ENCODE measurements at places on chromosomes 2 and 18. TPM values are rescaled to one million over a fixed set of nuclear protein-coding genes. Genes with fewer than 3 reads are reported as not detected.

ATRAID gene
- 163 TPM for polyA plus RNA-seq

SERPINB10 gene
- polyA plus RNA-seq, result 12.4 TPM

DNA sequence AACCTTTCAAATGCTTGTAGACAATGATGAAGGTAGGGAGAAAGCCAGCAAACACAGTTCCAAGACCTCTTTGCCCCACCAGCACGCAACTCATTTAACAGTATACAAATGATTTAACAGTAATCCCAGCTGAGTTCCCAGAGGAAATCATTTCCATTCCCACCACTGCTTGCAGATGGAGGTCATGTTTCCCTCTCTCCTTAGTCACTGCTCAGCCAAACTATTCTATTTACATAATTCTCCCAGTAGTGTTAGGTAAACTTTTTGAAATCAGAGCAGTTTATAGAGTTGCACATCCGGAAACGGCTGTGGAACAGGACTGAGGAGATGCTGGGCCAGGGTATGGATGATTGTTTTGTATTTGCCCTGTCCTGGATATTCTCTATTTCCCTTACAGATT is 328.5 kb downstream of the FIGN start:
- H3K27me3 ChIP-seq, result no peaks in the 10 kb centered on the region
- DNase-seq, result no peak
- no peaks in the 10 kb centered on the region for H3K36me3 ChIP-seq
- no peak overlapping the region for H3K4me3 ChIP-seq
- no peaks in the 10 kb centered on the region for H3K4me1 ChIP-seq

DNA sequence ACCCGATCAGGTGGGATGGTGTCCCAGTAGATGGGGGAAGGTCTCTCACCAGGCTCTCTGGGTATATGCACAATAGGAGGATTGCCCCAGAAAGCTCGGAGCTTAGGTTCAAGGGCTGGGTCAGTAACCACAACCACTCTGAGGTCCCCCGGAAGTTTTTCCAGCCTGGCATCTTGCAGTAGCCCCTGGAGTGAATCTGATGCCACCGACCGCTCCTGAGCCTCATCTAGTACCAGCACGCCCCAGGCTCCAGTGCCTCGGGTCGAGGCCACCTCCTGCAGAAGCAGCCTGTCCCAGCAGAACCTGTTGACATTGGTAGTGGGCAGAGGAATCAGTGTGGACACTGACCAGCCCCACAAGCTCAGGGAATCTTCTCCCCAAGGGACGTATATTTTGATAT is 2.0 kb downstream of the DQX1 start:
- peaks cover 12% of the 10 kb centered on the region for H3K36me3 ChIP-seq
- peaks cover 21% of the 10 kb centered on the region for H3K4me1 ChIP-seq
- H3K27me3 ChIP-seq, result no peaks in the 10 kb centered on the region
- no peak for DNase-seq

DNA sequence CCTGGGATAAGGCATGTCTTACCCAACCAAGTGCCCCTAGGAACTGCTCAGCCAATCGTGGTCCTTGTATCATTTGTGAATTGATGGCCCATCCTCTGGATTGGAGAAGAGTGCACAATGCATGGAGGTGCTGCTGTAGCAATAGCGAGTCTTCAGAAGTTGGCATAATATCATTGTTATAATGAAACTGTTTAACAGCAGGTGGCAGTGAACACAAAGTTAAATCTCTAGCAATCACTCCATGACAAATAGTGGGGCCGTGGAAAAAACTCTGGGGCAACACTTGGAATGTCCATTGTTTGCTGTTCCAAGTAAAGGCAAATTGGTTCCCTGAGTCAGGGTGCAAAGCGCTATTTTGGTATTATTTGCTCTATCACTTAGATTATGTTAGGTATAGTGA is 11.4 kb downstream of the REG1A start:
- DNase-seq, result no peak
- H3K27ac ChIP-seq, result no peak overlapping the region
- H3K4me1 ChIP-seq, result no peaks in the 10 kb centered on the region
- no peak overlapping the region for H3K4me3 ChIP-seq

Data from GM12878 (cell line).